Heart right ventricle (tissue), 16 donors: ENCODE measurements at places on chromosomes 1 and 21. TPM values are rescaled to one million over a fixed set of nuclear protein-coding genes. Genes with fewer than 3 reads are reported as not detected.

DNA sequence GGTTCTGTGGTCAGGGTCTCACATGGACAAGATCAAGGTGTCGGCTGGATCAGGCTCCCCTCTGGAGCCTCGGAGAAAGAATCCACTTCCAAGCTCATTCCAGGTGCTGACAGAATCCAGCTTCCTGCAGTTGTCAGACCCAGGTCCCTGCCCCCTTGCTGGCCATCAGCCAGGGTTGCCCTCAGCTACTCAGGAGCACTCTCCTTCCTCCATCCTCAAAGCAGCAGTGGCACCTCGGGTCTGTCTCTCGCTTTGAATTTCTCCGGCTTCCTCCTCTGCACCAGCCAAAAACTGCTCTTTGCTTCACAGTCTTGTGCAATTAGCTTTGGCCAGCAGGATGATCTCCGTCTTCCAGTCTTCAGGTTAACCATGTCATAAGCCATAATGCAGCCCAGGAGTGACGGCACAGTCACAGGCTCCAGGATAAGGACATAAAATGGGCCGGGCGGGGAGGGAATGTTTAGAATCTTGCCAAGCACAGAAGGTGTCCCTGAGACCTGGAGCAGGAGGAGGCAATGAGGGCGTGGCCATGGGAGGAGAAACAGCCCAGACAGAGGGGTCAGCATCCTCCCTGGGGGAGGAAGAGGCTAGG lies 79.4 kb upstream of the SLC25A33 start:
- DNase-seq: no peak

The LIN28A gene
- total RNA-seq: not detected

DNA sequence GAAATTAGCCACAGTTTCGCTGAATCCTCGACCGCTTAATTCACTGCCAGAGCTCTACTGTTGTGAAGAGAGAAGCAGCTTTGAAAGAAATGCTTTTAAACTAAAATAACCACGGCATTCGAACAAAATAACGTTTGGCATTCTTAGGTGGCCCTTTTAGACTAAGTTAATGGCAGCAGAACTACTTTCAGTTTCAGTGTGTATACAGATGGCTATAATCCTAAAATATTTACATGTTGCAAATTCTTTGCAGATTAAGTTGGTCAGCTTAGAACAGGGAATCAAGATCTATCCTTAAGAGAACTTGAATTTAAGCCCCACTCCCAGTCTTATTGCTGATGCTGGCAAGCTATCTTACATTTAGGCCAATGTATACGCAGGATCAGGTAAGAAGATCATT lies 62.7 kb downstream of the ADSS2 start:
- no peak for DNase-seq

- DNase-seq: no peak
These were observed 135.3 kb upstream of the PRMT6 start for GRCh38 chr1:106921186-106921585.

DNA sequence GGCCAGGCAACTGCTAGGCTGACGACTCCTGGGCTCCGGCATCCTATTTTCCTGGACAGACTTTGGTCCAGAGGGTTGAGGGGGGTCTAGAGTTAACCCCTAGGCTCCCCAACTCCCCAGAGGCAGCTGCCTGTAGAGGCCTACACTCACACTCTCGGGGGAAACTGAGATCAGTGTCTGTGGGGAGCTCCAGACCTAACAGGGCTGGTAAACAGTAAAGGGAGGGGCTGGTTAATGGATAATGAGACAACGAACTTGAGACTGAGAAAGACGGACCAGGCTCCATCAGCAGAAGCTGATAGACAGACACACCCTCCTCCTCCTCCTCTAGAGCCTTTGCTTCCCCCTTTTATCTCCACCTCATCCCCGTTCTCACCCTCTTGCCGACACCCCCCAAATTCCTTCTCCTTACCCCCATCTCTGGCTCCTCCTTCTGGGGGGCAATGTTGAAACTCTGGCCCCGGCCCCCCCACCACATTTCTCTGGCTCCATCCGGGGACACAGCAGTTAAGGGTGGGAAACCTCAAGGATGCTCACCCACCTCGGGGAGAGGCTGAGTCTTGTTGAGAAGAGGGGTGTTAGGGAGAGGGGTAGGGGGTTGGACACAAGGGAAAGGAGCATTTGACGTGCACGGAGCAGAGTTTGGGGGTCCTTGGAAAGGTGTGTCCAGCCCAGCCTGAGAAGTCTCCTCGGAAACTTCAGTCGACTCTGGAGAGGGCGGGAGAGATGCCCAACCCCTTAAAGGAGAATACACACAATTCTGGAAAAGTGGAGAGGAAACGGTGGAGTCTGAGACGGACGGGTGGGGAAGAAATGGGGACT lies at the start of gene MTMR11:
MTMR11 (minus strand) TSS at position 710 of the 822 bp plus-strand sequence; CDS start at position 478, 232 bp downstream.
- DNase-seq: no peak

DNA sequence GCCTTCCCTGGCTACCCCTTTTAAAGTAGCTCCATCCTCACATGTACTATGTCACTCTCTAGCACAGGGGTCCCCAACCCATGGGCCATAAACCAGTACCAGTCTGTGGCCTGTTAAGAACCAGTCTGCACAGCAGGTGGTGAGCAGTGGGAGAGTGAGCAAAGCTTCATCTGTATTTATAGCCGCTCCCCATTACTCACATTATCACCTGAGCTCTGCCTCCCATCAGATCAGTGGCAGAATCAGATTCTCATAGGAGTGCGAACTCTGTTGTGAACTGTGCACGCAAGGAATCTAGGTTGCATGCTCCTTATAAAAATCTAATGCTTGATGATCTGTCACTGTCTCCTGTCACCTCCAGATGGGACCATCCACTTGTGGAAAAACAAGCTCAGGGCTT lies 116.6 kb upstream of the FOXD3 start:
- no peak for DNase-seq

DNA sequence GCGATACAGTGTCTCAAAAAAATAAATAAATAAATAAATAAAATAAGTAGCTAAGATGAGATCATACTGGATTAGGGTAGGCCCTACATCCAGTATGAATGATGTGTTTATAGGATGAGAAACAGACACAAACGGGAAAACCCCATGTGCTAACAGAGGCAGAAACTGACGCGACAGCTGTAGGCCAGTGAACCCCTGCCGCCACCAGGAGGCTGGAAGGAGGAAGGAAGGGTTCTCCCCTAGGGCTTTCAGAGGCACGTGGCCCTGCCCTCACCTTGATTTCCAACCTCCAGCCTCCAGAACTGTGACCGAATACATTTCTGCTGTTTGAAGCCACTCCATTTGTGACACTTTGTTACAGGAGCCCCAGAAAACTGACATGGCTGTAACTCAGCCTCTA lies 38.5 kb downstream of the CHD5 start:
- no peak for DNase-seq

The CRB1 gene
- total RNA-seq: 0.42 TPM

The SERTAD4 gene
- 1.5 TPM for total RNA-seq

- no peak for DNase-seq
These were observed 106.0 kb upstream of the IFFO2 start for GRCh38 chr1:19062258-19063029.
